Glomerular endothelial cell (primary cell): ENCODE measurements at places on chromosomes 5 and 9.

- no peak for DNase-seq
These were observed 178.3 kb downstream of the CAVIN4 start for GRCh38 chr9:100756217-100756616.

- no peak for DNase-seq
These were observed 69.3 kb upstream of the NIPAL4 start for GRCh38 chr5:157390551-157391297.

DNA sequence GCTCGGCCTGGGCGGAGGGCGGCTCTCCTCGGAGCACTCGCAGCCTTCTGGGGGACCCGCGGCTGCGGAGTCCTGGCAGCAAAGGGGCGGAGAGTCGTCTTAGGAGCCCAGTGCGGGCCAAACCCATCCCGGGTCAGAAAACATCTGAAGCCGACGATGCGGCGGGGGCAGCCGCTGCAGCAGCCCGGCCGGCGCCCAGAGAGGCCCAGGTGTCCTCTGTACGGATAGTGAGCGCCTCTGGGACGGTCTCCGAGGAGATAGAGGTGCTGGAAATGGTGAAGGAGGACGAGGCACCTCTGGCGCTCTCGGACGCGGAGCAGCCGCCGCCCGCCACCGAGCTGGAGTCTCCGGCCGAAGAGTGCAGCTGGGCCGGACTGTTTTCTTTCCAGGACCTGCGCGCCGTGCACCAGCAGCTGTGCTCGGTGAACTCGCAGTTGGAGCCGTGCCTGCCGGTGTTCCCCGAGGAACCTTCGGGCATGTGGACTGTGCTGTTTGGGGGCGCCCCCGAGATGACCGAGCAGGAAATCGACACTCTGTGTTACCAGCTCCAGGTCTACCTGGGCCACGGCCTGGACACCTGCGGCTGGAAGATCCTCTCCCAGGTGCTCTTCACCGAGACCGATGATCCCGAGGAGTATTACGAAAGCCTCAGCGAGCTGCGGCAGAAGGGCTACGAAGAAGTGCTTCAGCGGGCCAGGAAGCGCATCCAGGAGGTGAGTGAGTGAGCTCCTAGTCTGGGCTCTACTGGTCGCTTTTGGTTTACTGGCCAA, 1.2 kb downstream of the JMY start:
- no peak for DNase-seq

DNA sequence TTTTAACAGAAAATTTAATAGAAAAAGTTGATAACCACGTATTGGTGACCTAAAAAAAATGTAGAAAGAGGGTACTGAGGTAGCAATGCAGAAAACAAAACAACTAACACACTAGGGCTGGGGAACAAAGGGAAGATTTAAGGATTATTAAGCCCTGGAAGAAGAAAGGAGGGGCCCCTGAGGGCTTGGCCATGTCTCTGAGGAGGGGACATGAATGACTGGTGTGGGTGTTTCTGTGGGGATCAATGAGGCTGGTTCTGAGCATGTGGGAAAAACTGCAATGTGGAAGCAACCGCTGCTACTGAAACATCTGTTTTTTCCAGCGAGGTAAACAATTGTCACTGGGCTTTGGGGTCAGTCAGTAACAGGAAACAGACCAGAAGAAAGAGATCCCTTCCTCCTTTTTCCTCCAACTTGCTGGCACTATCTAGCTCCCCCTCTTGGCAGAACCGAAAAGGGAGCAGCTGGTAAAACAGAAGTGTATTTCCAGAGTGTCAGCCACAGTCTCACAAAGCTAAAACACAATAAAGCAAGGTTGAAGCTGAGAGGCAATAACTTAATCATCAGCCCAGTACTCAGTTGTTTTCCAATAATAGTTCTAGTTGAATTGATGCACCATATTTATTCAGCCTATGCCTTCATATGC, 48.3 kb downstream of the ATPSCKMT start:
- no peak for DNase-seq

- no peak for DNase-seq
These were observed 19.1 kb upstream of the LMNB1 start for GRCh38 chr5:126757713-126758357.
